ENCODE measurements at places on chromosomes 4 and X.

DNA sequence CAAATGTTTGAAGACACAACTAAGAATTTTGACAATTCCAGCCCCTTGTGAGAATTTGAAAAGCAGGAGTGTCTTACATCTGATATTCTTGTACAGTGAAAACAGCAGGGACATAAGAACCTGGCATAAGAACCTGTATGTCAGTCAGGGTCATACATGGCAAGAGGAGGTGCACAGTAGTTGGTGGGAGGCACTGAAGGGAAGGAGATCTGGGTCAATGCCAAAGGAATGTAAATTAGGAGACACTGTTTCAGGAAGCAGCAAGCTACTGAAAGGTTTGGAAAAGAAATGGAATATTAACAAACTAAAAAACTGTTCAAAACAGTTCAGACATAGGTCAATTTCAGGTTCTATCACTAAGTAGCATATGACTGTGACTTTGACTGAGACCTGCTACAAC is 25.0 kb upstream of the SPP1 start:
- DNase-seq = no peak

- DNase-seq = no peak
Measured at GRCh38 chr4:73682508-73682907, 57.9 kb upstream of the CXCL8 start.

- no peak for DNase-seq
Measured at GRCh38 chr4:135838889-135839288, 1637.3 kb upstream of the PABPC4L start.

- DNase-seq = no peak
Measured at GRCh38 chrX:55057675-55058249, 17.1 kb upstream of the PAGE2B start.

GRCh38 chrX:36950495-36951253 is 57.5 kb upstream of the FAM47C start:
- DNase-seq = no peak

GRCh38 chrX:123175366-123176122 is 8.5 kb upstream of the GRIA3 start:
- DNase-seq = no peak

Data from stimulated activated CD4-positive, alpha-beta T cell treated with anti-CD3 and anti-CD28 coated beads, TNF-alpha, amount 100 ng/mL, for 48 hours (primary cell).